ENCODE measurements at places on chromosomes 2 and 18.

DNA sequence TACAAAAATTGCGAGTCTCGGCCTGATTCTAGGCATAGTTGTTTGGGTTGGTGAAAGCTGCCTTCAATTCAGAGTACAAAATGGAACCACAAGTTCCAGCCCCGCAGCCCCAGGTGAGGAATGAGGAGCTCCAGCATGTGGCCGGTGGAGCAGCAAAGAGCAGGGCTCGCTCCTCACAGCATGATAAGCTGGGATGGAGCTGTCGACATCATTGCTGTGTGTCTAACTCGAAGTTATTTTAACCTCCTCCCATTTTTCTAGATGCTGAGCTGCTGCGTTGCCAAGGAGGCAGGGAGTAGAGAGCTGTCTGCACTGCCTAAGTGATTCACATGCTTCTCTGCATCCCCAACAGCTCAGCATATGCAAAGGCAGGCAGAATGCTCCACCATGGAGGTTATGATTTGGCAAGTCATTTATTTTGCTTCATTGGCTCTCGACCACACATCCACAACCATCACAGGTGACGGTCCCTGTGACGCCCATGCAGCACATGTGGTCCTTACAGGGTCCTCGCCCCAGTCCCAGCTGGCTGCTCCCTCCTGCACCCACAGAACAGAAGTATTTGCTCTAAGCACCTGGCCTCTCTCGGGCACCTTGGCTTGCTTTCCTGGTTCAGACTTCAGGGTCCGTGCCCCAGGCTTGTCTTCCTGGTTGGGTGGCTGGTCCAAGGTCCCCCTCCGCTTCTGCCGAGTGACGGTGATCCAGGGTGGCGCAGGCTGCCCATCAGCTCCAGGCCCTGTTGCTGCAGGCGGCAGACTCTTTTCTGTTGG lies 66.0 kb upstream of the MGAT4A start:
- DNase-seq = no peak

- DNase-seq = no peak
These were observed 520.0 kb downstream of the SLC4A3 start for GRCh38 chr2:220147161-220148038.

DNA sequence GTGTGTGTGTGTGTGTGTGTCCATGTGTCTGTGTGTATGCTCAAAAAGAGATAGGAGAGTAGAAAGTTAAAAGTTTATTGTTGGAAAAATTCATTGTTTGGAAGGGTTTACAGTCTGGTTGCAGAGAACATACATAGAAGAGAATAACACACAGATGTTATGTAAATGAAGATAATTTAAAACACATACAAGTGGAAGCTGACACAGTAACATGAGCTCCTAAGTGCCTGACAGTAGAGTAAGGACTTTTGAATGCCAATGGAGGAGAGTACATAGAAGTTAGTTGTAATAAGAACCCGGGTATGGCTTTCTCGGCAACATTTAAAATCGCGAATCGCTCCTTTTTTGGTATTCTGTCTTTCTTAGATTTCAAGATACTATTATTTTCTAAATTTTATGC lies 137.0 kb upstream of the FANCL start:
- no peak for DNase-seq

GRCh38 chr2:220569112-220569897 lies 941.9 kb downstream of the SLC4A3 start:
- DNase-seq = peak; percentile 71

GRCh38 chr2:15316370-15316814 lies 244.7 kb downstream of the NBAS start:
- DNase-seq = no peak

- no peak for DNase-seq
These were observed 18.8 kb downstream of the TMEM18 start for GRCh38 chr2:658426-658825.

- no peak for DNase-seq
These were observed 501 bp downstream of the TNS1 start for GRCh38 chr2:218002143-218002844.

- DNase-seq = no peak
These were observed 6.0 kb upstream of the ASAP2 start for GRCh38 chr2:9200633-9201015.

DNA sequence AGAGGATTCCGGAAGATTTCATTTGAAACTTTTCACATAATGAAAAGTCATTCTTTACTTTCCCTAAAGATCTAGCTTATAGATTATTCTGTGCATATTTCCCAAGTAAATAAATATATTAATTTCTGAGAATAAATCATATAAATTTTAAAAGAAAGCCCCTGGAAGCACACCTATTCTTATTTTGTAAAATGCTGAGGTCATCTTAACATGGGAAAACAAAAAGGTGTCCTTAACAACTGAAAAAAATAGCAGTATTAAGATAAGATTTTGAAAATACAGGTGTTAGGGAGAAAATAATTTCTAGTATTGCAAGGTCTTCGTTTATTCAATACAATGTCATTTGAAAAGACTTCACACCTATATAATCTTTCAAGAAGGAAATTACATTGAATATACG lies 567.5 kb upstream of the CHAC2 start:
- no peak for DNase-seq

GRCh38 chr2:17800219-17800618 lies 16.0 kb upstream of the MSGN1 start:
- DNase-seq = no peak

DNA sequence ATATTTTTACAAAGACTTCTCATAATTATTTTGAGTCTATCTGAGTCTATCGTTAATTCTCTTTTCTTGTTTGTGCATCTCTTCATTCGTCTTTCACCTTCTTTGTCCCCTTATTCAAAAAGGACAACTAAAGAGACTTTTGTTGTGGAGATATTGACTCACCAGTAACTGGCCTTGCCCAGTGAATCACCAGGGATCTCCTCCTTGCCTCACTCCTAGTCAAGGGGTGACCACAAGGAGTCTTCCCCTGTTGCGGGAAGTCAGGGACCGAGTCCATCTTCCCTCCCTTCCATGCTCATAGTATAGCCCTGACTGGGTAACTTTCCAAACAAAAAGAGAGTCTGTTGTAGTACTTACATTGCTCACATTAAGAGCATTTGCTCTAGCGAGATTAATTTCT lies 158.9 kb downstream of the NEB start:
- no peak for DNase-seq

DNA sequence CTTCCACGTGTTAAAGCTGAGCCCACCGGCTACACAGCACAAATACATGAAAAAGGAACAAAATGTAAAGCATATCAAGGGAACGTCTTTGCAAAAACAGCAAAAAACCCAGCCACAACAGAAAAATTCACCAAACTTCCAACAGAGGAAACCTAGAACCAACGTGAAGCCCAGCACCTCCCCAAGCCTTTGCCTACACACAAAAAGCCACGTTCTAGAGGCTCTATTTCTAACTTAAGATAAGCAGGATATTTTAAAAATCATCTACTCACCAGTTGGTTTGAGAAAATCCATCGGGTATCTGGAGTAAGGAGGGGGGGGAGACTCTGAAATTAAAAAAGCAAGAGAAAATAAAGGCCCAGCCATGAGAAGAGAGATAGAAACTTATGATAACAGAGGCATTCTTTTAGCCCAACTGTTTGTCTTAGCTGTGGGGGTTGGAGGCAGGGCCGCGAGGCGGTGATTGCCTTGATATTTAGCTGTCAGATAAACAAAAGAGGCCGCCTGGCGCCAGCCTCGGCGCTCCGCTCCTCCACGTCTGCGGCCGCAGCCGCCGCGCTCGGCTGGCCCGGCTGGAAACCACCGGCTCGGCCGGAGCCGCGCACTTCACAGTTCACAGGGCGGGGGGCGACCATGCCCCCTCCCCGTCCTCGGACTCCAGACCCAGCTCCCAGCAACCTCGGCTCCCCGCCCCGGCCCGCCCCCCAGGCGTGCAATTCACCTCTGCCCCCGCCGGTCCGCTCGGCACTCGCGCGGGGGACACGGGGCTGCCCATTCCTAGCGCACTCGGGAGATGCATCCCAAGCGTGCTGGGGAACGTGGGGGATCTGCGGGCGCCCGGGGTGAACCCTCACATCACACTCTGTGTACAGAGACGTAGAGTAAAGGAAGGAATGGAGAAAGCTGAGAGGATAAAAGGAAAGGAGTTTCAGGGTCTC lies 2.4 kb downstream of the SMAD7 start:
- no peak for DNase-seq

DNA sequence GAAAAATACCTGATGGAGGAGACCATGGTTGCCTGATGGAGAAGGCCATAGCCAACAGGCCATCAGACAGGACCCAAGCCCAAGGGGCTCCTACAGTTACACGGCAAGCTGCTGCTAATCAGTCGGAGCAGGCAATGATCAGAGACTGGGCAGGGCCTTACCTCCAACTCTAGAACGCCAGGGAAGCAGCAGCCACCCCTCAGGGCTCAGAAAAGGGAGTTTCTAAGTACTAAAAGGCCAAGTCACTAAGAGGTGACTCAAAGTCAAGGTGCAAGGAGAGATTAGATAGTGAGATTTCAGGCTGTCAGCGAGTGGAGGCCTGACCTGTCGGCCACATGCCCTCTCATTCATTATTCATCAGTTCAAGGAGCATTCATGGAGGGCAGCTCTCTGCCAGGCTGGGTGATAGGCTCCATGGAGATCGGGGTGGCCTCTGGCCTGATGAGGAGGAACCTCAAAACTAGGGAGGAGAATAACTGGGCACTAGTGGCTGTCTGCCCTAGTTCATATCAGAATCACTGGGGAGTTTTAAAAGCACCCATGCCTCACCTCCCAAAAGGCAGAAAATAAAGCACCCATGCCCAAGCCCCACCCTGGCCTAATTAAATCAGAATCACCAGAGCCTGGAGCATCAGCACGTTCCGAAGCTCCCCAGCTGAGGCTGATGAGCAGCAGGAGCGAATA lies 3.6 kb downstream of the VIL1 start:
- DNase-seq = no peak

DNA sequence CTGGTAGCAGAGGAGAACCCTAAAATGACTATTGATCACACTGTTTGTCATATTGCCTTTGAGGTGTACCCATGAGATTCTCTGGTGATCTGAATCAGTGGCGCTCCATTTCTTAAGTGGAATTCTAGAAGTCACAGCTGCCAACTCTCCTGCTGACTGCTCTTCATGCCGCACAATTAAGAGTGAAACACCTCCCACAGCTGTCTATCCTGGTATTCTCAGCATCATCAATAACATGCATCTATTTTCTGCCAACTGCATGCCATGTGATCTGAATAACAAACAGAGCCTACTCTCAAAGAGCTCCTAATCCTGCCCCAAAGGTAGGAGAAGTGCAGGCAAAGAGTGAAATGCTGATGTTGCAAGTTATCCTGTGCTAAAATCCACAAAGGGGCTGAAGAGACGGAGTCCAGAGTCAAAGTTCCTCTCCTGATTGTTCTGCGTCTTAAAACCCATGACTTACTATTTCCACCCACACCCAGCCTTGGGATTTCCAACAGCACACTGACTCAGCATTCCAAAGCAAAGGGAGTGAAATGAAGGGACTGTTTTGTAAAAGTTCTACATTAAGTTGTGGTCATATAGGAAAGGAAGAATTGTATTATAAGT lies 13.7 kb upstream of the DAPL1 start:
- no peak for DNase-seq

GRCh38 chr18:50286391-50287027 lies 983 bp downstream of the CXXC1 start:
- DNase-seq = no peak

DNA sequence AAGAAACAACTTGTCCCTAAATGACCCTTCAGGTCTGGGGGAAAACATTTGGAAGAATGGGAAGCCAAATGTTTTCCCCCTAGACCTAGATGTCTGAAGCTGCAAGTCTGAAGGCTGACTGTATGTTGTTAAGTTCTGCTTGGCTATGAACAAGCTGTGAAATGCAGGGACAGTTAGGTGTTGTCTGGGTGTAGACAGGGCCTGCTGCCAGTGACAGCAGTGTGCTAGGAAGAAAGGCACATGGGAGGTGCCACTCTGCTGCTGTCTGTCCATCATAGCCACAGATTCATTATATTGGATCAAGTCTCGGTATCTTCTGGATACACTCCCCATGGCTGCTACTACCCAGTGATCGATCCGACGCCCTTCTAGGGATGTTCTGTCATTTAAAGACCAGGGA lies 265.9 kb upstream of the PXDN start:
- DNase-seq = no peak

DNA sequence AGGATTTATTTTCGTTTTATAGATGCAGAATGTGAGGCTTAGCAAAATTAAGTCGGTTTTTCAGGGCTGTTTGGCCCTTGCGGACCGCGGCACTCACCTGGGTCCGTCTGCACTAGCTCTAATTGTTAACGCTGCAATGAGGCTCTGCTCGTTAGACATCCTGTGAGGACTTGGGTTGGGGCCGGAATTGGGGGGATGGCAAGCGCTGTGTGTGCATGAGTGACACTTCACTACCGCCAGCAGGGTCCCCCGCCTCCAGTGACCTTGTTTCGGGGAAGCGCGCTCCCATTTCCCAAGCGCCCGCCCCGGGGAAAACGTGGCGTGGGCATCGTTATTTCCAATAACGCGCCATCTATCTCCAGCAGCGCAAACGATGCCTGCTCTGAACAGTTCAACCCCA lies 54.2 kb downstream of the KCNG2 start:
- no peak for DNase-seq

DNA sequence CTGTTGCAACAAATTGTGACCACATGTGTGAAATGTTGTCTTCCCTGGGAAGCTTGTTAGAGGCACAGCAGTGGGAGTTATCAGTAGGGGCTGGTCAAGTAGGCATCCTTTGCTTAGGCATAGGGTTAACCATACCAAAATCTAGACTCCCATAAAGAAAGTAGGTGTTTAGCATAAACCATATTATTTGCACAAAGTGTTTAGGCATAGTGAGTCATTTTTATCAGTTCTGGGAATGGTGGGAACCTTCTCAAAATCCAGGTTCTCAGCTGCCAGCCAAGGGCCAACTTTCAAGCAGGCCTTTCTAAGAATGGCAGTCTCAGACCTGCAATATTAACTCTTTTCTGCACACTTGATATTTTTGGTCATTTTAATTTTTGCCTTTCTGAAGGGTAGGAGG lies 88.5 kb downstream of the RAB3GAP1 start:
- DNase-seq = no peak
